Iris pigment epithelial cell (primary cell): ENCODE measurements at places on chromosomes 16 and 17.

DNA sequence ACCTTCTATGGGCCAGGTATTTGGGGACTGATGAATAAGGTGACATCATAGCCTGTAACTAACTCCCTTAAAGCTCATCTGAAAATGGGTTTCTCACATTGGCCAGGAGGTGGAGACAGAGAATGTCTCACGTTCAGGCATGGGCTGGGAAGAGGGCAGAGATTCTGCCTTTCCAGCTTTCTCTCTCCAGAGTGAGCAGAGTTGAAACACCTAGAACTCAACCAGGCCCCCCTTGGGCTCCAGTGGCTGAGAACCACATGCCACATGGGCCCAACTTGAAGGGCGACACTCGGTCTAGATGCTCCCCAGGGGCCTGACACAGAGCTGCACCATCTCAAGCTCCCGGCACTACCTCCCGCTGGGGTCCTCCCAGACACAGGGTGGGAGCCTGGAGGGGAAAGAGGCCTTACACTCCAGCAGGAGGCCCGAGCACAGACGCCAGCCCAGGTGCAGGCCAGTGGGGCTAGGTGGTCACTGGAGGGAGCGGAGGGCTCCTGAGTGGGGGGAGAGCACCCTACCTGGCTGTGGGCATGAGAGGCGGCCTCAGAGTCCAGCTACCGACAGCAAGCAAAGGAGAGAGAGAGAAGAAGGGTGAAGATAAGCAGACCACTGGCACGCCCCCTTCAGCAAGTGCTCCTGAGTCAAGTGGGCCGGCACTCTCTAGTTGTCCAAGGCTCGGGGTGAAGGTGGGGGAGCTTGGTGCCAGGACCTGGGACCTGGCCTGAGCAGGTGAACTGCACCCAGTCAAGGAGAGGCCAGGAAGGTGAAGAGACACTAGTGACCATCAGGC, 55.9 kb downstream of the MYO18A start:
- peak; percentile 81 for DNase-seq

DNA sequence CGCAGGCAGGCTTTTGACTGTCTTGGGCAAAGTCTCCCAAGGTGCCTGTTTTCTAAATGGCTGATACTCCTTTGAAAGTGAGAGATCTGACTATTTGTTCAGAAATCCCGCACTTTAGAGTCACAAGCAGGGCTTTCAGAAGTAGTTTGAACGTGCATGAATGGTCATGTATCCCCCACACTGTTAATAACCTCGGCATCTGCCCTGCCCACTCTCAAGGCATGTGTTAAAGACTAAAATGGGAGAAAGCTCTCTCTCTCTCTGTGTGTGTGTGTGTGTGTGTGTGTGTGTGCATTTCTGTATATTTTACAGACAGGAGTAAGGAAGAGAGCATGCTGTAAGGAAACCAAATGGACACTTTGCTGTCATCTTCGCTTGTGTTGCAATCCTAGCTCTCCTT, 163.7 kb downstream of the MAF start:
- DNase-seq: no peak

DNA sequence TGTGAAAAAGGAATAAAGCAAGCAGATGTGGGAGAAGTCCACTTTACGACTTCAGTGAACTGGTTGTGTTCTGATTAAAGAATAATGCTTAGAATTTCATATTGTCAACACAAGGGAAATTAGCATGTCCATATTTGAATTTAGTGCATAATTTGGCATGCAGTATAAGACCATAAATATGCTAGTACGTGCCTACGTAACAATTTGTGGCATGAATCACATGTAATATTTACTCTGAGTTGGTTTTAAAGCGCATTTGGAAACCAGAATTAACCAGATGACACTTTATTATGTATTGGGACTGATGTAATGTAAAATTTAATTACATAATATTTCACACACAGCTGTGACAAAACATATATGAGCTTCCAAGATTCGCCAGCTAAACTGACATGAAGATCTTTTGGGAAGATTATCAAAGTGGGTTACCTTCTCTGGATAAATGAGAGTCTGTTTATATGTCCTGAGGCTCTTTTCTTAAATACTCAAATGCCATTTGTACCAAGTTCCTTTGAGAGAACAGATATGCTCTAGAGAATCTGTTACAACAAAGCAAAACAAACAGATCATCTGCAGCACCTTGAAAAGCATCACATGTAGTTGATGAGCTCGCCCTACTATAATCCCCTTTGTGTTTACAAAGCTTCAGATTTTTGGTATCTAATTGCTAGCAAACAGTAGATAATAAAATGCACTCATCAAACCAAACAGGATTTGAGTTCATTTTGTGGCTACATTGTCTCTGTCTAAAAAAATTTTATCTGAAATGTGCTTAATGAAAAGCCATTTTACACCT, 1468.6 kb downstream of the CDH11 start:
- no peak for DNase-seq

DNA sequence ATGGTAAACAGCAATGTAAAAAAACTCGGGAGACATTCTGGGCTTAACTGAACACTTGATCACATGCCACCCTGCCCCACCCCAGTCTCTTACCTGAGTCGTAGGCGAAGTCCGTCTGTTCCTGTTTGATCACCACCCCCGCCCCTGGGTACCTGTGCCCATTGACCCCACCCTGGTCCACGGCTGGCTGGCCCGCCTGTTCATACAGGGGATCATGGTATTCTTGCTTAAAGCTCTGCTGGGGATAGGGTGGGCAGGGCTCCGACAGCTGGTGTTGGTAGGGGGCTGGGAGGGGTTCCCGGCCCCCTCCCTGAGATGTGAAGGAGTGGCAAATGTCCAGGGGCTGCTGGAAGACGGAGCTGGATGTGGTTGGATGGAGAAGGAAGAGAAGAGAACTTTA, 13.6 kb downstream of the ETV4 start:
- DNase-seq: no peak

DNA sequence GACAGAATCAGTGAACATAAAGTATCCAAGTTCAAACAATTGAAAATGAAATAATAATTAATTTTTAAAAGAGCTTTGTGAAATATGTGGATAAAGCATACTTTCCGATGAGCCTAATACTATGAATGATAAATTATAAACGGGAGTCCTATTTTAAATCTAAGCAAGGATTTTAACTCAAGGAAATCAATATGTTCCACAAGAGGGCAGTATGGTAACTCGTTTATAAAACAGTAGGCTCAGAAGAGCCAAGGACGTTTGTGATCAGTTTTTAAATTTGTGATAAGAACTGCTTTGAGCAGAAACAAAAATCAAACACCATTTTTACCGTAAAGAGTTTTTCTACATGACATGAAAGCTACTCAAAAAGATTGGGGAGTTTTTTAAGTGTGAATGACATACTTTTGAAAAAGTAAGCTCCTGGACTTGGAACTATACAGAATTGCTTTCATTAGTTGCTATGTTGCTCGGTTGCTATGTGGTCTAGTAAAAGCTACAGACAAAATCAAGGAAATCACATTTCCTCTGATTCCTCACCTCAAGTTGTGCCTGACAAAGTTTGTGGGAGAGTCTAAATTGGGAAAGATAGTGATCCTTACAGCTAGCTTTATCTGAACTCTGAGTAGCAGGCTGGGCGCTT, 11.8 kb upstream of the TEKT1 start:
- DNase-seq: peak; percentile 45

- DNase-seq: no peak
Observed at GRCh38 chr16:75216127-75216526, 2.7 kb upstream of the CTRB1 start.

- DNase-seq: no peak
Observed at GRCh38 chr16:1347286-1347855, 4.3 kb downstream of the TSR3 start.

DNA sequence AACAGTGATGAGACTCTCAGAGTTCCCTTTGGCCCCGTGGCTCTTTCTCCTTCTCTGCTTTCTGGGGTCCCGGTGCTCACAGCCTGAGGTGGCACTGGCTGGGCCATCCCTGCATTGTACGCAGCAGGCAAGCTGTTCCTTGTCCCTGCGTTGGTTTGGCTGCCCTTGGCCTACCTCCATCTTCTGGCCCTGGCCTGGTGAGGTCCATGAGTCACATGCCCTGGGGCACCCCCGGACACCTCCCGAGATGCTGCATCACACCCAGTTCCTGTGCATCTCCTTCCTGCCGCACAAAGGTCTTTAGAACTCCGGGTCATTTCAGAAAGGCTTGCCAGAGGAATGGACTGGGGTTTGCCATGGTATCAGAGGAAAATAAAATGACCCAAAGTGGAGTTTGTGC, 9.5 kb downstream of the SULT1A2 start:
- no peak for DNase-seq

- DNase-seq: peak; percentile 71
Observed at GRCh38 chr17:15271741-15272140, 6.6 kb upstream of the PMP22 start.

DNA sequence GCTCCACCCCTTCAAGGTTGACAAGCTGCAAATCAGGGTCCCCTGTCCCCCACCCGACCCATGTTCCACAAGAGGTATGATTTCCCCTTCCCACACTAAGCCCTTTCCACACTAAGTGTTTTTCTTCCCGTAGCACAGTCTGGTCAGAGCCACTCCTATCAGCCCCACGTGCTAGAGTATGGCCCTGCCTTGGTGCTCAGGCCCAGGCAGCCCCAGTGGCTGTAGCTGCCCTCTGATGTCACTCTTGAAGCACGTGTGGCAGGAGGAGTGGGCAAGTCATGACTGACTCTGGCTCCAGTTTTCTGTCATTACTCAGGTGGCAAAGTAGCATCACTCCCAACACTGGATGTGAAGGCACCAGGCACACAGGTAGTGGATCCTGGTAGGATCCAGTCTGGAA, 35.4 kb upstream of the ERN1 start:
- DNase-seq: no peak

- DNase-seq: peak; percentile 40
Observed at GRCh38 chr17:17645961-17646360, 35.3 kb upstream of the RAI1 start.

DNA sequence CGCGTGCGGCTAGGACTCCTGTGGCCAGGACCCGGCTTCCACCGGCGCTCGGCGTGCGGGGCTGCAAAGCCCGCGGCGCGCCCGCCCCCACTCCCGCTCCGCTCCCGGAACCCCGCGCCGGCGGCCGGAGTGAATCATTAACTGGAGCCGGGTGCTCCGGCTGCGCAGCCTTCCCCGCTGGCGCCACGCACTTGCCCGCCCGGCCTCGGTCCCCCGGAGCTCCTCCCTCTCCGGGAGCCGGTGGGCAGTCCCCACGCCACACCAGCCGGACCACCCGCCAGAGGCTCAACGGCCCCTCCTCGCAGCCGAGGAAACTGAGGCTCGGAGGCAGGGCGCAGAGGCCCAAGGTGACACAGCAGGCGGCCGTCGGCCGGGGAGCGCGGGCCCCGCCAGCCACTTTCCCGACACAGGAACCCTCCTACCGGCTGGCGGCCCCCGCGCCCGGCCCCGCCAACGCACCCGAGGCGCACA, 580 bp downstream of the BCAR1 start:
- DNase-seq: no peak

GRCh38 chr16:81036751-81037350, 1.2 kb downstream of the ATMIN start:
- peak; percentile 3 for DNase-seq

DNA sequence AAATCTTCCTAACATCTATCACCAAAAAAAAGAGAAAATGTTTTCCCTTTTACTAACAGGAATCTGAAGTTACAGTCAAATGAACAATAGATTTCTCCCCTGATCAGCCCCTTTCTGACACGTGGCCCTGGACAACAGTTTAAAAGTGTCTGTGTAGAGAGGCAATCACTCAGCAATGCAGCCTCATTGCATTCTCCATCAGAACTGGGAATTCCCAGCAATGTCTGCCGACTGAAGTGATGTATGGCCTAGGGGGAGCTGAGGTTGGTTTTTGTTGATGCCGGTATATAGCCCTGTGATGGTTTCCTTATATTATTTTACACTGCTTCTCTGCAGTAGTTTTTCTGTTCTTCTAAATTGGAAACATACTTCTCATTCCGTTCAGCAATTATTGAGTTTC, 904.3 kb upstream of the CDH8 start:
- no peak for DNase-seq

GRCh38 chr16:23409522-23409921, 43.5 kb downstream of the COG7 start:
- DNase-seq: no peak

DNA sequence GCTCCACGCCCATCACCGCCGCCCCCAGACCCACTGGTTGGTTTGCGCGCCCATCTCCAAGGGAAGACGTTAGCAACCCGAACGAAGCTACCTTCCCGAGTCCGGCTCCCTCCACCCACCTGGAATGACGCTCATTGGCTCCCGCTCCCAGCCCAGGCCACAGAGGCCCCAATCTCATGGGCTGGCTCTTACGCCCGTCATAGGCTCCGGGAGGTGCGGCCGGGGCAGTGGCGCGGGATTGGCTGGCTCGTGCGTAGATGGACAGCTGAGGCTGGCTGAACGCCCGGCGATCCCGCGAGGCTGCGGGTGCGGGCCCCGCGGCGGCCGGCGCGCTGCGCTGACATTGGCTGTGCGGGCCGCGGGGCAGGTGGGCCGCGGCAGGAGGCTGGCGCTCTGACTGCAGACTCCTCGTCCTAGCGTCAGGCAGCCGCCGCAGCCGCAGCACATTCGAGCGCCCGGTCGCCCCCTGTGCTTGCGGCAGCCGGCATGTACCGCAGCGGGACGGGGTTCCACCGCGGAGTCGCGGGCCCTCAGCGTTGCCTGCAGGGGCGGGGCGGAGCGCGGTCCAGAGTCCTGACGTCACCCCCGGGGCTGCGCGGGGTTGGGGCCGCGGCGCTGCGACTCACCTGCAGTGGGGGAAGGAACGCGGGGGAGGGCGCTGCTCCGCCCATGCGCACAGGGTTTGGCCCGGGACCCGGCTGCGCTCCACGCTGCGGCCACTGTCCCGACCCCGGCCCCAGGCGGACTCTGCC, 453 bp upstream of the MYH10 start:
- DNase-seq: peak; percentile 100
